ENCODE measurements at places on chromosomes 11 and 22. TPM values are rescaled to one million over a fixed set of nuclear protein-coding genes. Genes with fewer than 3 reads are reported as not detected.

The CRACR2B gene
- 27.5 TPM for total RNA-seq

The MS4A1 gene
- not detected for total RNA-seq

The LMF2 gene
- 50.9 TPM for total RNA-seq

The DGCR6 gene
- total RNA-seq: 3.9 TPM

The FOLR1 gene
- 0.68 TPM for total RNA-seq

The PKP3 gene
- 0.68 TPM for total RNA-seq

The AQP11 gene
- total RNA-seq: 0.68 TPM

The MYEOV gene
- not detected for total RNA-seq

The FOXRED1 gene
- 11.2 TPM for total RNA-seq

The TIMP3 gene
- total RNA-seq: 197 TPM

The CD3D gene
- total RNA-seq: not detected

The POU2AF3 gene
- total RNA-seq: not detected

The PRMT3 gene
- total RNA-seq: 11.7 TPM

All from dermis blood vessel endothelial cell (primary cell).